ENCODE measurements at places on chromosomes 1 and 21.

DNA sequence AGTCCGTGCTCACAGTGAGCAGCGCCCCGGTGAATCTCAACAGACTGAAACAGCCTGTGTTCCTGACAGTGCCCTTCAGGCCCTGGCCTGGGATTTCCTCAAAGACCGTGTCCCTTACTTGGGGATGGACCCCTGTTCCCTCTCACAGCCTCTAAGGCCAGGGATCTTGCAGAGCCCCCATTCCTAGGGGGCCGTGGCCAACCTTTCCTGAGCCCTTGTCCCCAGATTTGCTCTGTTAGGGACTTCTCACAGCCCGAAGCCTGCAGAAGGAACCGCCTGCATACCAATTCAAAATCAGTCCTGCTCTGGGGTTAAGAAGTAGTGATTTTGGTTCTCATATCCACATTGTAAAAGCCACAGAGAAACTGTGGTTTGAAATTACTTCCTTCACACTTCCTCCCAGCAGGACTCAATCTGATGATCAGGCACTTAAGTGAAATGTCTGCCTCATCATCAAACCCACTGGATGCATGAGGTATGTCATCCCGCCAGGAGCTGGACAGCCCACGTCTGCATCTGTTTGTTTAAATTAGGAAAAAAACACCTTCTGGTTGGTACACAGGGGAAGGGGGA lies 14.9 kb downstream of the ABCA4 start:
- no peak for DNase-seq

DNA sequence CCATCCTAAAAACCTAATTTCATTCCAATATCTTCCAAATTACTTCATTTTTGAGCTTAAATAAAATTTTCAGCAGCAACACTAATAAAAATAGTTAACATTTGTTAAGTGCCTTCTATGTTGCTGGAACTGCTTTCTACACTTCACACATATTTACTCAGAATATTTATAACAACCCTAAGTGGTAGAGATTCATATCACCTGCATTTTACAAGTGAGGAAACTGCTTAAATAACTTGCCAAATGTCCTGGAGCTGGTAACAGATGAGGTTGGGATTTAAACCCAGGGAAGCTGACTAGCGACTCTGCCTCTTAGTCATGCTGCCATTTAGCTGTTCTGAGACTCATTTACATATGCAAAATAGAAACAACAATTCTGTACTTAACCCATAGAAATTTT lies 86.1 kb upstream of the PBX1 start:
- no peak for DNase-seq

GRCh38 chr21:39564200-39564599 lies 48.5 kb upstream of the B3GALT5 start:
- DNase-seq, result peak; percentile 63

DNA sequence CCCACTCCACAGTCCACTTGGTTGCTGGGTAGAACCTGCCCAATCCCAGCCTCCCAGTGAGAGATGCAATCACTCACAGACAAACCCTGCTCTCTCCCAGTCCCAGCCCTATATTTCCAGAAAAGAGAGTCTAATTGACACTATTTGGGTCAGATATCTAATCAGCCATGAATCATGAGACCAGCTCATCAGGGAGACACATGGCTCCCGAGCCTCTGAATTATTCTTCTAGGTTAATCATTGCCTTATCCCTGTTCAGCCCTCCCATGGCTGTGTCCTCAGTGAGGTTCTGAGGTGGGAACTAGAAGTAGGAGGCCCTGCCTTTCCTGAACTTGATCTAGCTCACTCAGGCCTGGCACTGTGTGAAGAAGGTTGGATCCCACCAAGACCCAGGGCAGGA lies 49.9 kb upstream of the ZC3H12A start:
- no peak for DNase-seq

DNA sequence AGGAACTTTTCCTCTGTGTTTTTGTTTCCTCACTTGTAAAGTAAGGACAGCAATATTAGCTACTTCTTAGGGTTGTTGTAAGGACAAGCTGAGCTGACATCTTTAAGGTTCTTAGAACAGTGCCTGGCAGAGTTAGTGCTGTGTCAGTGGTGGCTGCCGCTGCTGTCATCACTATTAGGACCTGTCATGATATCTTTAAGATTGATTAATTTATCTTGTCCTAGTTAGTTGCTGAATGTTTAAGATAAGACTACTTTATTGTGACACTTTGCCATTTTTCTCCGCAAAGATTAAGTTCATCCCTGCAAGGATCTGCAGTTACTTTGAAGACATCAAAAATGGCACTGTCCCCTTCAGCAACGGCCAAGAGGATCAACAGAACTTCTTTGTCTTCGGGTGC lies 40.1 kb upstream of the GPR88 start:
- no peak for DNase-seq

DNA sequence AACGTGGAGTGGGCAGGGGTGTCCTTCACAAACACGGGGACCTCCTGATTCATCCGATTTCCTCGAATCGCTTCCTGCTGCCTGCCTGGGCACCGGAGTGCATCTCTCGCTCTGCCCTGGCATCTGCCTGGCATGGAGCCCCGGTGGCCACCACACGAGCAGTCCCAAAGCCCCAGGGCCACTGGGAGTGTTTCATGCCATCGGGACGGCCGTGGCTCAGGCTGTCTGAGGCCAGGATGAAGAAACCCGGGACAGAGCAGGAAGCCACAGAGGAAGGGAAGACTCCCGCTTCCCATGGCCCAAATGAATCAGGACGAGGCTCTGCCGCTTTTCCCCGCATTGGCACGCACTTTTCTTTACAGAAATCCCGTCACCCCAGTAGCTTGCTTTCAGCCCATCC lies 32.4 kb downstream of the MEGF6 start:
- no peak for DNase-seq

GRCh38 chr1:67382292-67382691 lies 47.9 kb downstream of the SERBP1 start:
- no peak for DNase-seq

DNA sequence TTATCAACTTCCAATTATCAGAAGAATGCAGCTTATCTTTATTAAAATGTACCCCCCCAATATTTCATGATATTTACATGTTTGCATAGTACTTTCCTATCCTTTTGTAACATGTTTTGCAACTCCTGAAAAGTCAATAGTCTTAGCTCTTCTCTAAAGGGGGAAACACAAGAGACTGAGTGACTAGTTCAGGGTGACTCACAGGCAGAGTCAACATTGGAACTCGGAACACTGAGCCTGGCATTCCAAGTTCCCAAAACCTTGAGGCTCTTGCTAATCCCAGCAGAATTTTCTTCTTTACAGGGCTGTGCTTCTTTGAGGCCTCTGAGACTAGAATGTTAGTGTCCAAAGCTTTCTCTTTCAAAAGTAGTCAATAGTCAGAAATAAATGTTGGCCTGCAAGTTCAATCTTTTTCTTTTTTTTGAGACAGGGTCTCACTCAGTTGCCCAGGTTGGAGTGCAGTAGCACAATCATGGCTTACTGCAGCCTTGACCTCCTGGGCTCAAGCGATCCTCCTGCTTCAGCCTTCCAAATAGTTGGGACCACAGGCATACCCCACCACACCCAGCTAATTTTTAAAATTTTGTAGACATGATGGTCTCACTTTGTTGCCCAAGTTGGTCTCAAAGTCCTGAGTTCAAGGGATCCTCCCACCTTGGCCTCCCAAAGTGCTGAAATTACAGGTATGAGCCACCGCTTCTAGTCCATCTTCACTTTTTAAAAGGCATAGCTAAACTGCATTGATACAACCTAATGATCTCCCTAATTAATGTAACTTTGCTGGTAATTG lies 37.5 kb downstream of the ZNF281 start:
- no peak for DNase-seq

GRCh38 chr21:35525443-35525842 lies 476.3 kb upstream of the RUNX1 start:
- no peak for DNase-seq

DNA sequence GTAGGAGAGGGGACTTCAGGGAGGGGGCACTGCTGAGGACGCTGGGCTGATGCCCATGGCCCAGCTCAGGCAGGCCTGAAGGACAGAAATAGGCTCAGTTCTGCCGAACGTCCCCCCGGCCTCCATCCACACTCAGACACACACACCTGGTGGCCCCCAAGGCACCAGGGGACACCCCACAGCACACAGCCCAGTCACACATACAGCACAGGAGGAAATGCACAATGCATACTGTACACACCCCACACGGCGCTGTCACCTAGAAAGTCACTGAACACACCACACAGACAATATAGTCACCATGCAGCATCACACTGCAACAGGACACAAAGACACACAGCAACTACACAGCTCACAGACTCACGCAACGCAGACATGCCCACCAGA lies 562 bp downstream of the SYTL1 start:
- DNase-seq, result no peak

DNA sequence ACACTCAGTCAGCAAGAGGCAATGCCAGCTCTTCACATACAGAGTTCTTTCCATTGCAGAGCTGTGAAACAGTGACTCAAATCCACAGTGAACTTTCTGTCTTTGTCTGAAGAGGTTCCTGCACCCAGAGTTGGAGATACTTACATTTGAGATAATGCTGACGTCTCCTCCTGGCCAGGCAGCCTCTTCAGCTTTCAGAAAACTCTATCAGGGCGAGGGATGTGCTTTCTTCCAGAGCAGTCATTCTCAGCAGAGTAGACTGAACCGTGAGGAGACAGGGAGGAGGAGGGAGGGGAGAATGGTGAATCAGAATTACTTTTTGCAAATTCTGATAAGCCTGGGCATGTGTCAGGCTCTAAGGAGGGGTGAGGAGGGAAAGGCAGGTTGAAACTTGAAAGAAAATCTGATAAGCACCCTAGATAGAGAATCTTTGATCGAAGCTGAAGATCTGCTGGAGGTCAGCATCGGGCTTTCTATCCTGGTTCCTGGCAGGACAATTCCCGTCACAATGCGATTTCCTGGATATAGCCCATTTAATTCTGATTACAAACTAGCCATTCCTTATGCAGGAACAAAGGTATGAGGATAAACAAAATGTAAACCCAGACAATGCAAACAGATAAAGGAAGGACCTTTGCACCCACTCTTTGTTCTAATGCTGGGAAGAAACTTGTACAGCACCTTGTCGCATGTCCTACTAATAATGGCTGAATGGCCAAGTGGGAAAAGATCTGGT lies 18.9 kb upstream of the NID1 start:
- DNase-seq, result no peak

GRCh38 chr1:183909672-183910071 lies 104.8 kb downstream of the RGL1 start:
- no peak for DNase-seq

DNA sequence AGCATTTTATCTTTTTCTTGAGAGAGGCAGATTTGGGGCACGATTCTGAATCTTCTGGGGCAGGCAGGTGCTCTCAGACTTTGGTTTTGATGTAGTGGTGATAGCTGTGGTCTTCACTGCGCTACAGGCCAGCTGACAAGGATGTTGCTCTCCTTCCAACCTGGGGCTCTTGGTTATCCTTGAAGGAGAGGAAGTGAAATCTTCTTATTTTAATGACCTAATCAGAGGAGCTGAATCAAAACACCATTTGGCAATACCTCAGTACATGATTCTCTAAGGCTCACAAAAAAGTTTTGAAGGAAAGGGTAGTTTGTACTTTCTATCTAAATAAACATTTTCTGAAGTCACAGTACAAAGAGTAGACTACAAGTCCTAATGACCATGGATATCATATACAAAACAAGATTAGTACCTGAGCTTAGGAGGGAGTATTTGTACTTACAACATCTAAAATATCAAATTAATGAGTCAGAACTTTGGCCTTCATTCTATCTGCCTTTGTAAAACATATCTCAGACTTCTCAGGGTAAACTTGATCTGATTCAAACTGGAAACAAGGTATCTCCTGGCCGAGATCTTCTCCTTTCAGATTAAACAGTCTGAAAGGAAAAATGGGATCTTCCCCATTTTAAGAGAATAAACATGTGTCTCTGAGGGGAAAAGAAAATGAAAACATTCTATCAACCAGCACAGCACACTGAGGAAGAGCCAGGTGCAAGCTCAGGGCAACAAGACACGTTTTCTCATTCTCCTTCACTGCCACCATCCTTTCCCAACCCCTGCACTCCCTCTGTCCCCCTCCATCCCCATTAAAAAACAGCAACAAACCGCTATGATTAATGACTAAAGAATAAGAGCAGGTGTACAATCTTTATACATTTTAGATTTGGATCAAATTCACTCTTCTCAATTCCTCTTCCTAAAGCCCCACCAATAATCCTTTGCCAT lies 69.2 kb downstream of the SH3GLB1 start:
- no peak for DNase-seq

- DNase-seq, result no peak
These were observed 159.6 kb downstream of the CLEC20A start for GRCh38 chr1:178337091-178337706.

- DNase-seq, result no peak
These were observed 14.5 kb downstream of the KDF1 start for GRCh38 chr1:26945728-26946127.

DNA sequence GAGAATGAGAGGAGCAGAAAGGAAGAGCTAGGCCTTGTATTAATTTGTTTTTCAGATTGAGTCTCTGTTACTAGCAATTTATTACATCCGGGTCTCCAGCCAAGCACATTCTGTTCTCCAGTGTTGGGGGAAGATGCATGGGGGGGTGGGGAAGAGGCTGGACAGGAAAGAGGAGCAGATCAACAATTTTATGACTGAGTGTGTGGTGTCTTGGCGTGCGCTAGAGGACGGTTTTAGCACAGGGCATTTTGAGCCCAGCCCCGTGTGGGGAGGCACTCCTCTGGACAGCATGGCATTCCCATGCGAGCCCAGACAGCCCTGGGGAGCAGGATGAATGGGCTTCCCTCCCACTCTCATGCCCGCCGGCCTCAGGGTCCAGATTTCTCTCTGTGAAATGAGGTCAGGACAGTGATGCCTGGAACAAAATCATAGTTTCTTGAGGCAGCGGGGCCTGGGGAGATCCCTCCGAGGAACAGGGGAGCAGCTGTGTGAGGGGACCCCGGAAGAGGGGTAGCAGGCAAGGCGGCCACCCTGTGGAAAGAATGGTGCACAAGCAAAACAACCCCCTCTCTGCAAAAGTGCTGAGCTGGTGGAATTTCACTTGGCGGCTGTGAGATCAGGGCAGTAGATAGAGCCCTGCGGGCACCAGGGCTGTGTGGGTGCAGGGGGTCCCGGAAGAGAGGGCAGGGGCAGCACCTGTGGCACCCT lies 16.3 kb downstream of the SOX13 start:
- peak; percentile 46 for DNase-seq

DNA sequence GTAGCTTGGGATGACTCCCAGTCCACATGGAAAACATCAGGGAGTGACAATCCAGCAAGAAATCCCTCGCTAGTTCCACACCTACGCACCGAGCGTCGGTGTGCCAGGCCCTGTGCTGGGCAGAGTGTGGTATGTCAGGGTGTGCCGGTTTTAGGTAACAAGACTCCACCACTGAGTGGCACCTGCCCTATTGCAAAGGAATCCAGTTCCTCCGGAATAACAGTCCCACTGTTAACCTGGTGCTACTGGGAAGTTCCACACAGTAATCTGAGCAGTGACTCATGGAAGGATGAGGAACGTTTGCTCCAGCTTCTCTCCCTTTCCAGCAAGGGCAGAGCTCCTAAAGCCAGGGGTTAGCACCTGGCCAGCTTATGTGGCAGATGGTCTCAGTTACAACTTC lies 14.3 kb downstream of the RNF207 start:
- no peak for DNase-seq

Measured in left ventricle myocardium superior (tissue), 1 donor.